ENCODE measurements at places on chromosomes 2 and 18. TPM values are rescaled to one million over a fixed set of nuclear protein-coding genes. Genes with fewer than 3 reads are reported as not detected.

- H3K27me3 ChIP-seq, result no peaks in the 10 kb centered on the region
- no peaks in the 10 kb centered on the region for H3K36me3 ChIP-seq
- H3K4me3 ChIP-seq, result no peak overlapping the region
- no peak overlapping the region for H3K27ac ChIP-seq
- H3K4me1 ChIP-seq, result no peaks in the 10 kb centered on the region
Measured at GRCh38 chr2:121263996-121264715, 20.8 kb downstream of the TFCP2L1 start.

GRCh38 chr2:36351736-36352349 is 3.7 kb upstream of the CRIM1 start:
- no peak for DNase-seq
- no peak overlapping the region for H3K4me3 ChIP-seq
- H3K36me3 ChIP-seq, result no peaks in the 10 kb centered on the region
- H3K4me1 ChIP-seq, result no peaks in the 10 kb centered on the region
- no peaks in the 10 kb centered on the region for H3K27me3 ChIP-seq

PDCL3 gene
- 8.5 TPM for total RNA-seq

GRCh38 chr2:132542953-132543569 is 126.5 kb downstream of the GPR39 start:
- no peak overlapping the region for H3K4me3 ChIP-seq
- no peaks in the 10 kb centered on the region for H3K36me3 ChIP-seq
- no peak overlapping the region for H3K27ac ChIP-seq
- no peaks in the 10 kb centered on the region for H3K27me3 ChIP-seq
- no peak for DNase-seq

GRCh38 chr2:74843899-74844298 is 10.0 kb downstream of the HK2 start:
- no peak overlapping the region for H3K4me3 ChIP-seq
- H3K27ac ChIP-seq, result no peak overlapping the region
- no peaks in the 10 kb centered on the region for H3K36me3 ChIP-seq
- no peak for DNase-seq

GRCh38 chr18:59238385-59238784 is 18.4 kb downstream of the GRP start:
- no peak overlapping the region for H3K27ac ChIP-seq
- H3K4me3 ChIP-seq, result no peak overlapping the region
- H3K4me1 ChIP-seq, result no peaks in the 10 kb centered on the region

- H3K27ac ChIP-seq, result no peak overlapping the region
- no peaks in the 10 kb centered on the region for H3K36me3 ChIP-seq
- H3K4me3 ChIP-seq, result no peak overlapping the region
- no peaks in the 10 kb centered on the region for H3K4me1 ChIP-seq
Measured at GRCh38 chr18:50051288-50051687, 143.7 kb downstream of the MYO5B start.

DNA sequence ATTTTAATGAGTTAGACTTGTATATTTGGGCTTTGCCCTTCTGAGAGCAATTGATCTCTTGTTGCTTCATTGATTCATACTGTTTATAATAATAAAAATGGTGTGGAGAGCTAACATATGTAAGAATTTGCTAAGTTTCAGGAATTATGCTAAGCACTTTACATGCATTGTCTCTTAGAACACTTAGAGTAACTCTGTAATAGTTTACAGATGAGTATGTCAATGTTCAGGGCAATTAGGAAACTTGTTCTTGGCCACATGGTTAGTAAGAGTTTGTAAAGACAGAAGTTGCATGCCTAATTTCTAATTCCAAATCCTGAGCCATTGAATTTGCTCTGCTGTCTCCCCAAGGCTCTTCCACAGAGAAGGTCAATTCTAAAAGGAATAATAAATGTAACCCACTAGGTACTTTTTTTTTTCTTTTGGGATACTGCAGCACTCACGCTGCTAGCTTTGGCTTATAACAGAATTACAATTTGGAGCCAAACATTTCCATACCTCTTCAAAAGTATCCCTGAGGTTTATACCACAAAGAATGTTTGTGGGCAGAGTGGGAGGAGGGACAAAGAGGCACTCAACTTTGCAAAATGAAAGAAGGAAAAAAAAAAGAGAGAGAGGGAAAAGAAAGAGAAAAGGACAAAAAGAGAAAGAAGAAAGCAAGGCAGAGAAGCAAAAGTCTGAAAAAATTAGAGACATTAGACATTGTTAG is 232.4 kb downstream of the CALCRL start:
- H3K4me3 ChIP-seq, result no peak overlapping the region
- no peak for DNase-seq
- no peak overlapping the region for H3K27ac ChIP-seq
- no peaks in the 10 kb centered on the region for H3K27me3 ChIP-seq
- no peaks in the 10 kb centered on the region for H3K36me3 ChIP-seq

GRCh38 chr2:143823296-143823695 is 694.1 kb downstream of the ARHGAP15 start:
- no peaks in the 10 kb centered on the region for H3K27me3 ChIP-seq
- no peaks in the 10 kb centered on the region for H3K4me1 ChIP-seq
- H3K27ac ChIP-seq, result no peak overlapping the region
- H3K36me3 ChIP-seq, result no peaks in the 10 kb centered on the region

DNA sequence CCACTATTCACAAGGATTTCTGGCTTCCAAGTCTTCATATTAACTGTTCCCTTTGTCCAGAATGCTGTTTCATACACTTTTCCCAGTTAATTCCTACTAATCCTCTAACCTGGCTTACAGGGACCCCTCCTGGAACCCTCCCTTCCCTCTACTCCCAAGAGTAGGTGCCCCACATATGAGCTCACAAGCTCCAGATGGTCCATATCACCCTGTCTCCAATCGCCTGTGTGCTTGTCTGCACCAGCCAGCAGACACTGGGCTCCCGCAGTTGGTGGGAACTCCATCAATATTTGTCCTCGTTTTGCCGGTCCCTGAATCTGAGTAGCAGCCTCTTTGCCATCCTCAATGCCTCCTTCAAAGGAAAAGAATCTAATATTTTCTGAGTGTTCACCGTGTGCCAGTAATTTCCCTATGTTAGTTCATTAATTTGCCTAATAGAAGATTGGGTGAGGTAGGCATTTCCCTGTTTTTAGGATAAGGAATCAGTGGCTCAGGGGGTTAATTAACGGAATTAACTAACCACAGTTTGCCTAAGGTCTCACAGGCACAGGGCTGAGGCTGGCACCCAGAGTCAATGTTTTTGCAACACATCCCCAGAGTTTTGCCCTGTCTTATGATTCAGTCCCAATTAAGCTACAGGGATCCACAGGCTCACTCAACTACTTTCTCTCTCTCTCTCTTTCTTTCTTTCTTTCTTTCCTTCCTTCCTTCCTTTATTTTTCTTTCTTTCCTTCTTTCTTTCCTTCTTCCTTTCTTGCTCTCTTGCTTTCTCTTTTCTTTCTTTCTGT is 141.6 kb upstream of the CYP1B1 start:
- H3K4me1 ChIP-seq, result no peaks in the 10 kb centered on the region
- H3K27ac ChIP-seq, result no peak overlapping the region
- no peak for DNase-seq
- no peaks in the 10 kb centered on the region for H3K27me3 ChIP-seq
- no peak overlapping the region for H3K4me3 ChIP-seq

LYG1 gene
- 0.17 TPM for total RNA-seq

DNA sequence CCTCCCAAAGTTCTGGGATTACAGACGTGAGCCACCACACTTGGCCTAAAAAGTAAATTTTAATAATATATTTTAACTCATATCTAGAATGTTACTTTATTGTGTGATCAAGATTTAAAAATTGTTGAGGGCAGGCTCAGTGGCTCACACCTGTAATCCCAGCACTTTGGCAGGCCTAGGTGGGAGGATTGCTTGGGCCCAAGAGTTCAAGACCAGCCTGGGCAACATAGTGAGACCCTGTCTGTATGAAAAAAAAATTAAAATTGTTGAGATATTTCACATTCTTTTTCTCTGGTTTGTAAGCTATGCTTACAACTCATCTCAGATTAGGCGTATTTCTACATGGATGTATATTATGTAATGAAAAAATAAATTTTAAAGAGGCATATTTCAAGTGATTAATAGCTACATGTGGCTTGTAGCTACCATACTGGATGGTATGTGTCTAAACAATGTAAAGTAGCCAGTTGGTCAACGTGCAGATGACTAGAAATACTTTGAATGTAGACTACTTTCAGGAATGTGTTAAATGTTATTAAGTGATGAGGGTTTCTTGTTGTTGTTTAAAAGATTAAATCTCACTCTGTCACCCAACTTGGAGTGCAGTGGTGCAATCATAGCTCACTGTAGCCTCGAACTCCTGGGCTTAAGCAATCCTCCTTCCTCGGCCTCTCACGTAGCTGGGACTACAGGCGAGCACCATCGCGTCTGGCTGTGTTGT is 5.9 kb downstream of the RAB10 start:
- no peaks in the 10 kb centered on the region for H3K36me3 ChIP-seq
- DNase-seq, result no peak
- H3K4me3 ChIP-seq, result no peak overlapping the region
- H3K4me1 ChIP-seq, result peaks cover 11% of the 10 kb centered on the region
- H3K27ac ChIP-seq, result no peak overlapping the region
- no peaks in the 10 kb centered on the region for H3K27me3 ChIP-seq

RGPD3 gene
- total RNA-seq, result 0.12 TPM

ALPG gene
- total RNA-seq, result not detected

DNA sequence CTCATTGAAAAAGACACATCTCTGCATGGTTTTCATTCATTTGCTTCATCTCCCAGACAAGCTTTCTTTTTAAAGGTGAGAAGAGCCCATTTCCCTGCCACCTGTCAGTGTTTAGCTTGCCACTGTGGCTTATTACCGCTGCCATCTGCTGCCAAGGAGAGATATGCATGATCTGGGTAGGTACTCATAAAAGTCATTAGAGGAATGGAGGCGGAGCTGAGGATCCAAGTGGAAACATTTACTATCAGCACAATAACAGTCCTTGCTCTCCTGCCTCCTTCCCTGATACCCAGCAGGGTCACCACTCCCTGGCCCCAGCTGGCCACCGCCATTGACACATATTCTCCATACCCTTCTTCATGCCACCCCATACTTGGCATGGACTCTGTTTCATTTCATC is 390.4 kb downstream of the TSN start:
- H3K4me1 ChIP-seq, result no peaks in the 10 kb centered on the region
- no peak overlapping the region for H3K4me3 ChIP-seq
- H3K27me3 ChIP-seq, result no peaks in the 10 kb centered on the region
- H3K27ac ChIP-seq, result no peak overlapping the region
- DNase-seq, result no peak

DNA sequence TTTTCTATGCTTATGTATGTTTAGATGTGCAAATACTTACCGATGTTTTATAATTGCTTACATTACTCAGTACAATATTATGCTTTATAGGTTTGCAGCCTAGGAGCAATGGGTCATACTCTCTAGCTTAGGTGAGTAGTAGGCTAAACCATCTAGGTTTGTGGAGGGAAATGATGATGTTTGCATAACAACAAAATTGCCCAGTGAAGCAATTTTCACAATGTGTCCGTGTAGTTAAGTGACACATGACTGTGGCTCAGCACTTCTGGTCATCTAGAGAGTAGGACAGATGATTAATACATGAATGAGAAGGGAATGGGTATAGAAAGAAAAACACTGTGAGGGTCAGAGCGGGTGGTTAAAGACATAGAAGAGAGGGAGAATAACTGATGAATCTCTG is 2116.2 kb upstream of the PIK3C3 start:
- DNase-seq, result no peak
- H3K4me1 ChIP-seq, result no peaks in the 10 kb centered on the region
- no peaks in the 10 kb centered on the region for H3K36me3 ChIP-seq
- H3K4me3 ChIP-seq, result no peak overlapping the region

- no peak overlapping the region for H3K4me3 ChIP-seq
- no peak overlapping the region for H3K27ac ChIP-seq
- H3K27me3 ChIP-seq, result no peaks in the 10 kb centered on the region
- DNase-seq, result no peak
Measured at GRCh38 chr18:26526128-26526965, 22.0 kb downstream of the KCTD1 start.

DNA sequence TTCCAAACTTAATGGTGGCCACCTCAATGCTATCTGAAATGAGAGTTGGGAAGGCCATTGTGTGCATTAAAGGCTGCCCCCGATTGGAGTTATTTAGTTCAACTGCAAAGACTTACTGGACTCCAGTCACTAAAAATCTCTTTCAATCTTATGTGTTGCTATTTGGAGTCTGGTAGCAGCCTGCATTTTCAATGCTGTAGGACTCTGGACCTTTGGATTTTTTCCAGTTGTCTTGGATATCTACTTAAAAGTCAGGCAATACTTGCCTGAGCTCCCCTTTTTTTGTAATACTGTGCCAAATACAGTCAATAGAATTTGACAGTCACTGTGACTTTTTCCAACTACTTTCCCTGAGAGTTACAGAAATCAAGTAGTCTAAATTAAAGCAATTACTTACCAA is 281.9 kb downstream of the TRIB2 start:
- no peak overlapping the region for H3K4me3 ChIP-seq
- H3K27ac ChIP-seq, result no peak overlapping the region
- no peak for DNase-seq
- no peaks in the 10 kb centered on the region for H3K27me3 ChIP-seq
- no peaks in the 10 kb centered on the region for H3K4me1 ChIP-seq

TMEM17 gene
- 2.1 TPM for total RNA-seq

- no peak for DNase-seq
- H3K27me3 ChIP-seq, result no peaks in the 10 kb centered on the region
- no peak overlapping the region for H3K4me3 ChIP-seq
- no peaks in the 10 kb centered on the region for H3K36me3 ChIP-seq
- no peak overlapping the region for H3K27ac ChIP-seq
Measured at GRCh38 chr2:229725716-229726574, 11.6 kb upstream of the DNER start.

- no peaks in the 10 kb centered on the region for H3K36me3 ChIP-seq
- H3K4me3 ChIP-seq, result no peak overlapping the region
- H3K4me1 ChIP-seq, result no peaks in the 10 kb centered on the region
- H3K27ac ChIP-seq, result no peak overlapping the region
Measured at GRCh38 chr2:48126162-48126561, 219.9 kb upstream of the FBXO11 start.

RNF152 gene
- 4.6 TPM for total RNA-seq

SPP2 gene
- not detected for total RNA-seq

RGPD4 gene
- not detected for total RNA-seq

DNA sequence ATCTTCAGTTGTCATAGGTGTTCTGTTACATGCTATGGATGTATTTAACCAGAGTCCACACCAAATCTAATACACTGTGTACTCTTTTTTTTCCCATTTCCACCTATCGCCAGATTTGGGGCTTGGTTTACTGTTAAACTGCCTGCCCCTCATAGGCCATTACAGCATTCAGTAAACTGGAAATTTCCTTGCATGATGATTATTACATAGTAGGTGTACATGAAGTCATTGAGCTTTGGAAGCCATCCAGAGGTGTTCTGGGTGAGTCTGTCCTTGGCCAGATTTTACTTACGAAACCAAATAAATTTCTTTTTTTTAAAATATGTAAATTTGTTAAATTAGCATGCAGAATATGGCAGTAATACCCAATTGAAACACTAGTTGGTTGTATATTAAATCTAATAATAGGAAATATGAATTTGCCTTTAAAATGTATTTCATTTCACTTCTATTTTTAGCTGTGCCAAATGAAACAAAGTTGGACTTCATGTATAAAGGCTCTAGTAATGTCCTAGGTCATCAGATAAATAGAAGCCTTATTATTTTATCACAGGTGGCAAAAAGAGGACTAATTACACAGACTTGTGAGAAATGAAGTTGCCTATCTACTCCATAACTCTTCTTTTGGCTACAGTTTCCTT is 60.7 kb downstream of the COMMD1 start:
- no peak overlapping the region for H3K4me3 ChIP-seq
- no peaks in the 10 kb centered on the region for H3K36me3 ChIP-seq

TLX2 gene
- total RNA-seq, result not detected

GRCh38 chr2:121002597-121002996 is 266.9 kb downstream of the GLI2 start:
- no peaks in the 10 kb centered on the region for H3K4me1 ChIP-seq
- DNase-seq, result no peak
- no peak overlapping the region for H3K27ac ChIP-seq
- no peaks in the 10 kb centered on the region for H3K36me3 ChIP-seq
- H3K27me3 ChIP-seq, result no peaks in the 10 kb centered on the region

All from pancreas (tissue), 10 donors.